Natural killer cell (primary cell): ENCODE measurements at places on chromosomes 1 and 21. TPM values are rescaled to one million over a fixed set of nuclear protein-coding genes. Genes with fewer than 3 reads are reported as not detected.

ALX3 gene
- total RNA-seq, result not detected

SYPL2 gene
- total RNA-seq, result not detected

HUNK gene
- not detected for total RNA-seq

KRTAP21-2 gene
- not detected for total RNA-seq

GRCh38 chr1:39992234-39992633 is 37.3 kb downstream of the MFSD2A start:
- H3K27me3 ChIP-seq, result no peaks in the 10 kb centered on the region
- DNase-seq, result no peak
- no peak overlapping the region for H3K4me3 ChIP-seq
- no peak overlapping the region for H3K27ac ChIP-seq

DNA sequence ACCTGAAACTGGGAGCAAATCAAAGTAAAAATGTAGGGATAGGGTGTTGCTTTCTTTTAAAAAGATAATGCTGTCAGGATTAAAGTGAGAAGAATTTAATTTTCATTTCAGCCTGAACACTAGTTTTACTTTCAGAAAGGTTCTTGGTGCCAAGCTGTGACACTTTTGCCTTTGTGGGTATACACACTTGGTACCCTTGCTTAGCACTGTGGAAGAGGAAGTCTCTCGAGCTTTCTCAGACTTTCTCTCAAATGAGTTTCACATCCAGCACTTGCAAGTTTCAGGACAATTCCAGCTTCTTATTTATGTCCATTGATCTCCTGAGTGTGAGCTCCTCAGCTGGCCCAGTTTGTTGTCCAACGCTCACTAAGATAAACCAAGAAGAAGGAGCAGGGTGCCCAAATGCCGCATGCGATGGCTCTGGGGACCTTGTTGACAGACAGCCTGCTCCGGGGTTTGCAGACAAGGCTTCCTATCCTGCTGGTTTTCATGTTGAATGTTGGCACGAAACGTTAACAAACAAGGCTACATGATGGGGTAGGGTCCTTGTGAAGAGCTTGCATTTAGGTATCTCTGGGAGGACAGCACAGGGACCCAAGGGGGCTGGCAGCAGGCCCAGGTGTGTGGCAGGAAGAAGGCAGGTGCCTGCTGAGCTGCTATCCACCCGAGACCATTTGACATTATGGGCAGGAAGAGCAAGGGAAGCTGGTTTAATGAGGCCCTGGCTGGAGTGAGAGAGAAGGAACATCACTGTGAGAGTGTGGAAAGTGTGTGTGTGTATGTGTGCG is 79.7 kb downstream of the POFUT2 start:
- DNase-seq, result no peak
- no peak overlapping the region for H3K4me3 ChIP-seq
- peaks cover 25% of the 10 kb centered on the region for H3K36me3 ChIP-seq
- H3K4me1 ChIP-seq, result peaks cover 19% of the 10 kb centered on the region
- H3K27ac ChIP-seq, result no peak overlapping the region

DNA sequence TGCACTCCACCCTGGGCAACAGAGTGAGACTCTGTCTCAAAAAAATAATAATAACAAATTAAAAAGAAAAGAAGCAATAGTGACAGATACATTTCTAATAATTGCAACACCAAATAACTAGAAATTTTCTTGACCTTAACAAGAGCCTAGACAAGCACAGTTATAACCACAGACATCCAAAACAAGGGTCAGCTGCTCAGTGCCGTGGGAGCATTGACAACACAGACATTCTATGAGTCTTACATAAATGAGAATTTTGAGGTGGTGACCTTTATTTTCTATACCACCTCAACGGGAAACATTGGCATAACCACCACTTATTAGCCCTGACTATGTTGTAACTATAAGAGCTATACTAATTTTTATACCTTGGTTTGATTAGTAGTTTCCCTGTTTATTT is 156.1 kb downstream of the NR5A2 start:
- no peaks in the 10 kb centered on the region for H3K27me3 ChIP-seq
- DNase-seq, result no peak
- H3K36me3 ChIP-seq, result no peaks in the 10 kb centered on the region
- H3K27ac ChIP-seq, result no peak overlapping the region
- no peaks in the 10 kb centered on the region for H3K4me1 ChIP-seq

GRCh38 chr1:228835911-228836310 is 100.6 kb downstream of the RHOU start:
- no peaks in the 10 kb centered on the region for H3K27me3 ChIP-seq
- H3K36me3 ChIP-seq, result no peaks in the 10 kb centered on the region
- no peak overlapping the region for H3K4me3 ChIP-seq
- DNase-seq, result no peak
- H3K27ac ChIP-seq, result no peak overlapping the region

GRCh38 chr1:116178837-116179236 is 67.6 kb downstream of the MAB21L3 start:
- no peaks in the 10 kb centered on the region for H3K27me3 ChIP-seq
- H3K36me3 ChIP-seq, result no peaks in the 10 kb centered on the region
- no peak overlapping the region for H3K27ac ChIP-seq
- H3K4me1 ChIP-seq, result no peaks in the 10 kb centered on the region
- no peak overlapping the region for H3K4me3 ChIP-seq

GRCh38 chr1:31620631-31621497 is 3.4 kb downstream of the HCRTR1 start:
- H3K27me3 ChIP-seq, result peaks cover 22% of the 10 kb centered on the region
- H3K4me3 ChIP-seq, result no peak overlapping the region
- no peak overlapping the region for H3K27ac ChIP-seq
- H3K36me3 ChIP-seq, result no peaks in the 10 kb centered on the region

GRCh38 chr21:41210426-41211059 is 42.6 kb downstream of the BACE2 start:
- H3K4me3 ChIP-seq, result no peak overlapping the region
- no peak overlapping the region for H3K27ac ChIP-seq
- peaks cover 26% of the 10 kb centered on the region for H3K4me1 ChIP-seq

- no peak overlapping the region for H3K27ac ChIP-seq
- no peaks in the 10 kb centered on the region for H3K27me3 ChIP-seq
- H3K4me3 ChIP-seq, result no peak overlapping the region
- no peaks in the 10 kb centered on the region for H3K36me3 ChIP-seq
Measured at GRCh38 chr1:197362871-197363270, 94.8 kb downstream of the CRB1 start.

GRCh38 chr1:155080312-155081228 is 1.9 kb downstream of the EFNA3 start:
- no peak overlapping the region for H3K27ac ChIP-seq
- peaks cover 52% of the 10 kb centered on the region for H3K27me3 ChIP-seq
- peaks cover 57% of the 10 kb centered on the region for H3K4me1 ChIP-seq
- no peak for DNase-seq

DNA sequence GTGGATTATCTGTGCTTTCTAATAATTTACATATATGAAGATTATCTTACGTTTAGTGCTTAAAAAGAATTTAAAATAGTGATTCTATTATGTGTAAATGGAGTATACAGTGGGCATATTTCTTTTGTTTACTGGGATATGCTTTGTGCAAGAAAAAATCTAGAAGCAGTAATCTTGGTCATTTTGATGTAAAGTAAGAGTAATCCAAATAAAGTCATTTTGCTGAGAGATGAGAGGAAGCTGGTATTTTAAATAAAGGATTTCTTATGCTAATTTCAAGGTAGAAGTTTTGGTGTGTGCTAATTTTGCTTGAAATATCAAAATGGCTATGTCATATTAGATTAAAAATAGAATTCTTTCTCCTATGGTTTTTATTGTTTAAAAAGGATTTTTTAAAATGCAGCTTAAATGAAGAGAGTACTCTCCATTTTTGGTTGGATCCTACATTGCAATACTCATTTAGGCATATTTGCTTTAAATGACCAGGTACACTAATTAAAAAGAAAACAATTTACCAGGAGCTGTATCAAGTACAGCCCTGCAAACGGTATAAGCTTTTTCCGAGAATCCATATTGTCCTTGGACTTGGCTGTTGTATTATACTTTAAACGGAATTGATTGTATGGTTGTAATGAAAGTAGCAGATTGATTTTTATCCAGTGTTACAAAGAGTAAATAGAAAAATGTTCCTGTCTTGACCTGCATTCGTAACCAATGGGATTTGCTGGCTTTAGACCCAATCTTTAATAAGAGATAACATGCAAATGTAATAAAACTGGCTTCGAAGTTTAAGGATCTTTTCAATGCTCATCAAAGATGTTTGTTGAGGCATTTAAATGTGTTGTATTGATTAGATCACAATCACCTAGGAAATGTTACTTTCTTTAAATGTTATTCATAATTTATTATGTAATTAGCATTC is 574.7 kb downstream of the USP25 start:
- H3K36me3 ChIP-seq, result no peaks in the 10 kb centered on the region
- no peaks in the 10 kb centered on the region for H3K4me1 ChIP-seq
- no peaks in the 10 kb centered on the region for H3K27me3 ChIP-seq
- DNase-seq, result no peak
- H3K4me3 ChIP-seq, result no peak overlapping the region

GRCh38 chr1:22592051-22592450 is 28.8 kb downstream of the EPHA8 start:
- no peaks in the 10 kb centered on the region for H3K27me3 ChIP-seq
- no peaks in the 10 kb centered on the region for H3K4me1 ChIP-seq
- H3K36me3 ChIP-seq, result no peaks in the 10 kb centered on the region
- H3K27ac ChIP-seq, result no peak overlapping the region
- H3K4me3 ChIP-seq, result no peak overlapping the region

GRCh38 chr1:99193431-99193830 is 70.9 kb upstream of the PLPPR4 start:
- DNase-seq, result no peak
- H3K27me3 ChIP-seq, result no peaks in the 10 kb centered on the region
- H3K27ac ChIP-seq, result no peak overlapping the region
- no peaks in the 10 kb centered on the region for H3K36me3 ChIP-seq
- H3K4me3 ChIP-seq, result no peak overlapping the region

DNA sequence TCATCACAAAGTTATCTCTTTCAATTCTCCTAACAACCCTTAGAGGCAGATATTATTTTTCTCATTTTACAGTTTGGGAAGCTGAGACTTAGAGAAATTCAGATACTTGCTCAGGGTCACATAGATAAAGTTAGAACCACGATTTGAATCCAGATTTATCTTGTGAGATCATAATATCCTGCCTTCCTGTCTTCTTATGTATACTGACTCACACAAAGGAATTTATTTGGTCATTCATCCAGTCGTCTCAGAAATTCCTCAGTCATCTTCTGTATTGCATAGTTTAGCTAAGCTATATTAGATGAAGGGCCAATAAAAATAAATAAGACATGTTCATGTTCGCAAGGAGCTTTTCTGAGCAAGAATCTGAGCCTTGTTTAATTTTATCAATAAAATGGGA is 35.8 kb upstream of the RUNX1 start:
- no peak overlapping the region for H3K4me3 ChIP-seq
- no peaks in the 10 kb centered on the region for H3K36me3 ChIP-seq
- DNase-seq, result no peak
- no peaks in the 10 kb centered on the region for H3K4me1 ChIP-seq
- H3K27ac ChIP-seq, result no peak overlapping the region

DNA sequence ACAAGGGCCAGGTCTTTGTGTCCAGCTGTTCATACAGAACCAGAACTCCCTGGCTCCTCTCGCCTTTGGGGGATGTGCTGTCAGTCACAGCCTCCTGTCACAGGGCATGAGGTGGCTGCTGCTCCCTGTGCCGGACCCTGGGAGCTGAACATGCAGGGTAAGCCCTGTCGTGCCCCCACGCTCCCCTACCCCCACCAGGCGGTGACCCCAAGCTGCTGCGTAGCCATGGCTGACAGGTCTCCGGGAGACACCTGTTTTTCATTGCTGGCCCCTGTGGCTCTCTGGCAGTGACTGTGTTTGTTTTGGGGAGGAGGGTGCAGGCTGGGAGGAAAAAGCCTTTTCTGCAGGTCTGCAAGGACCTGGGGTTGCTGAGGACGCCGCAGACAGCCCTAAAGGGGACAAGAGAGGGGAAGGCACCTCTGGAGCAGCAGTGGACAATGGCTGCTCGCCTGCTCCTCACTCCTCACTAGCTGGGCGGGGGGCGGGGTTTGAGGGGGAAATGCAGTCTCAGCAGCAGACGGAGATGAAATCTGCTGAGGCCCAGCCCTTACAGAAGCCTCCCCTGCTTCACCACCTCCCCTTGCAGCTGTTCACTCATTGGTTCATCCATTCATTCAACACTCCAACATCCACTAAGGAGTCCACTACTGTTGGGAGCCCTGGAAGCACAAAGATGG is 81.4 kb downstream of the TRABD2B start:
- no peak overlapping the region for H3K27ac ChIP-seq
- H3K4me1 ChIP-seq, result no peaks in the 10 kb centered on the region
- no peaks in the 10 kb centered on the region for H3K36me3 ChIP-seq
- no peak overlapping the region for H3K4me3 ChIP-seq
- no peaks in the 10 kb centered on the region for H3K27me3 ChIP-seq
- DNase-seq, result no peak

GRCh38 chr1:1996207-1996651 is 7.4 kb downstream of the CFAP74 start:
- no peaks in the 10 kb centered on the region for H3K4me1 ChIP-seq
- H3K36me3 ChIP-seq, result no peaks in the 10 kb centered on the region
- H3K4me3 ChIP-seq, result no peak overlapping the region
- no peak for DNase-seq
- no peaks in the 10 kb centered on the region for H3K27me3 ChIP-seq
